ENCODE measurements at places on chromosomes 16 and 17.
A peak's percentile ranks its signal among the peaks of the same experiment; 100 is the strongest.

DNA sequence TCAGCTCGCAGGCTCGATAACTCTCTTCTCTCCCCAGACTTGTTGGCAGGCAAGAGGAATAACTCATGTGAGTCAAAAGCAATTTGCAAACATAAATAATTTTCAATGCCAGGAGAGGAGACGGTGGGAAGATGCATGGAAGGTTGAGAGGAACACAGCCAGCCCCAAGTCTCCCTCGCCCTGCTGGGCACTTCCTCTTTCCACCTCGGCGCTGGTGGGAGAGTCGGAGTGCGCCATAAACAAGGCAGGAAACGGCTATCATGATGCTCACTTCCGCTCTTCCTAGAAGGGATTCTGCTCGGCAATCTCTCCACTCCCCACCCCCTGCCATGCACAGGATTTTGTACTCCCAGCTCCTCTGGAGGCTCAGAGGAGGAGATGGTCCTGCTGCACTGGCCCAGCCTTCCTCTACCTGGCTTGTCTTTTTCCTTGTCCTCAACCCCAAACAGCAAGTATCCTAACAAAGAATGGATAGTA lies 13.0 kb downstream of the CBX4 start:
- peaks cover 6% of the 10 kb centered on the region for H3K27me3 ChIP-seq
- H3K27ac ChIP-seq, result no peak overlapping the region
- DNase-seq, result no peak
- H3K4me1 ChIP-seq, result peaks cover 13% of the 10 kb centered on the region

GRCh38 chr16:2777903-2778629 lies 986 bp upstream of the ELOB start:
- H3K27ac ChIP-seq, result peak overlapping the region; percentile 98
- H3K4me3 ChIP-seq, result peak overlapping the region; percentile 93
- peaks cover 36% of the 10 kb centered on the region for H3K4me1 ChIP-seq
- H3K27me3 ChIP-seq, result no peaks in the 10 kb centered on the region
- peaks cover 22% of the 10 kb centered on the region for H3K36me3 ChIP-seq

DNA sequence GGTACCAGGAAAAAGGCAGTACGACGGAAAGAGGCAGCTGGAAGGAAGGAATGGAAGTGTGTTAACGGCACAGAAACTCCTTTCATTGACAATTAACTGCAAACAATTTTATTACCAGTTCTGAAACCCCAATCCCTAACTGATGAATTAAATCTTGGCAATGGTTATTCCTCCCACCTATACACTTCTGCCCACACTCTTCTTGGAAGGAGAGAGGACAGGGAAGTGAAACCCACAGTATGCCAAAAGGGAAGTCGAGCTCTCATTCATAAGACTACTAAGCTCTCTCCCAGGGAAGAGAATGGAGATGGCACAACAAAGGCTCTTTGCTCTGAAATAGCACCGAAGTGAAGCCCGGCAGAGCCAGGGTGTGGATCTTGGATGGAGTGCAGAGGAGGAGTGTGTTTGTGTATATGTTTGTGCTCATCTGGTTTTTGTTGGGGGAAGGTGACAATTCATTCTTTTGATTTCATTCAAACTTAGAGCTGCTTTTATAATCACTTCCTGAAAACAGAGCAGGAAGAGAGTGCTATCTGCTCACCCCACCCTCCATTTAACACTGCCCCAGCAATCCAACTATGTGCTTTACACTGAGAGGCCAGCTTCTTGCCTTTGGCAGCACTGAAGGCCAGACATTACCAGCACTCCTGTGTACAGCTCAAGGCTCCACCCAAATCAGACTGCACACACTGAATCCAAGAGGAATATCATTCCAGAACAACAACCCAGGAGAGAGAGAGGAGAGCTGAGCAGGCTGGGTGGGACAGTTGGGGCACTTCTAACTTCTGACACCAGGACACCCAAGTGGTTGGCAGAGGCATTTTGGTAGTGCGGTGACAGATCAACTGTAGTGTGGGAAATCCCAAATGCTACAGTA lies 68.7 kb downstream of the HIC1 start:
- H3K36me3 ChIP-seq, result peaks cover 6% of the 10 kb centered on the region
- DNase-seq, result no peak
- peaks cover 10% of the 10 kb centered on the region for H3K4me1 ChIP-seq
- H3K27me3 ChIP-seq, result no peaks in the 10 kb centered on the region
- no peak overlapping the region for H3K4me3 ChIP-seq
- H3K27ac ChIP-seq, result peak overlapping the region; percentile 78

DNA sequence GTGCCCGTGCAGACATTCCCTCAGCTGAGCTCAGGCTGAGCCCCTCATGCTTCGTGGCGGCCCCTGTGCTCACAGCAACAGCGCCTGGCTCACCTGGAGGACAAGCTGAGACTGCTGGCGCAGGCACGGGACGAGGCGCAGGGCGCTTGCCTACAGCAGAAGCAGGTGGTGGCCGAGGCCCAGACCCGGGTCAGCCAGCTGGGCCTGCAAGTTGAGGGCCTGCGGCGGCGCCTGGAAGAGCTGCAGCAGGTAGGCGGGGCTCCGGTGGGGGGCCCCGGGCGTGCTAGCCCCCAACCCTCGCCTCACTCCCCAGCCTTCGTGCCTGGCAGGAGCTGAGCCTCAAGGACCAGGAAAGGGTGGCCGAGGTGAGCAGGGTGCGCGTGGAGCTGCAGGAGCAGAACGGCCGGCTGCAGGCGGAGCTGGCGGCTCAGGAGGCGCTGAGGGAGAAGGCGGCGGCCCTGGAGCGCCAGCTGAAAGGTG lies 1.4 kb upstream of the RAC3 start:
- H3K27ac ChIP-seq, result no peak overlapping the region
- H3K27me3 ChIP-seq, result no peaks in the 10 kb centered on the region
- DNase-seq, result no peak
- peak overlapping the region; percentile 84 for H3K4me3 ChIP-seq

- H3K27me3 ChIP-seq, result no peaks in the 10 kb centered on the region
- H3K4me3 ChIP-seq, result peak overlapping the region; percentile 85
- H3K4me1 ChIP-seq, result peaks cover 10% of the 10 kb centered on the region
These were observed 74.7 kb downstream of the CHD9 start for GRCh38 chr16:53129281-53130158.

GRCh38 chr16:89317101-89317671 lies 99.7 kb downstream of the ZNF778 start:
- H3K4me3 ChIP-seq, result peak overlapping the region; percentile 92
- H3K36me3 ChIP-seq, result peaks cover 63% of the 10 kb centered on the region
- peaks cover 84% of the 10 kb centered on the region for H3K4me1 ChIP-seq
- H3K27me3 ChIP-seq, result no peaks in the 10 kb centered on the region
- peak overlapping the region; percentile 97 for H3K27ac ChIP-seq

DNA sequence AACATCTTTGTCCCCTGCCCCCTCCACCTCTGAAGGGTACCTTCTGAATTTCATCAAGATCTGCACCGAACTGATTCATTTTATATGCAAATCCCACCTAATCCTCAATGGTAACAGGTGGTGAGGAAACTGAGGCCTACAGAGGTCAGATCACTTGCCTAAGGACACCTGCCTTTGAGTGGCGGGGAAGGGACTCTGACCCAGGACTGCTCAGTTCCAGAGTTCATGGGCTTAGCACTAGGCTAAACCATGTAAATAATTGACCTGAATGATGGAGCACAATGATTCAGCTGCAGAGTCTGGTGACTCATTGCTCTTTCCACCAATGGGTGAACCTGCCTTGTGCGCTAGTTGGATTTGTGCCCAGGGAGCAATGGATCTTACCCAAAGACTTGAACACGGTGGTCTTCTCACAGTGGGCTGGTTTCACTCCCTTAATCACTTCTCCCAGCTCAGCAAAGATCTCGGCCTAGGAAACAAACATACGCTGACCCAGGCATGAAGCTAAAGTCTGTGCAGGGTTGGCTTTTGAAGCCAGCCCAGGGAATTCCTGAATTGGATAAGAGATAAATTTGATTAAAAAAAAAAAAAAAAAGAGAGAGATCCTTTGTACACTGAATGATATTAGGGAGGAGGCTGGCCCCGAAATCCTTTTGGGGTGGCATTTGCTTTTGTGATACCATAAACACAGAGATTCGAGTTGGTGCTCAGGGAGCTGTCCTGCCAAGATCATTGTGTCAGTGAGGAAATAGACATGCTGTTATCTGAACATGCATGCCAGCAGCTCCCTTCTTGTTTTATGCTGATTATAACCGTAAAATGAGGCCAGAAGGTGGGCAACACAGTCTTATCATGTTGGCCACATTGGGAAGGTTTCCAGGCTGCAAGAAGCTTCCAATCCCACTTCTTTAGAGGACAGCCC lies 17.0 kb downstream of the CRYM start:
- H3K4me3 ChIP-seq, result no peak overlapping the region
- H3K27me3 ChIP-seq, result peaks cover 56% of the 10 kb centered on the region
- no peaks in the 10 kb centered on the region for H3K4me1 ChIP-seq
- no peak for DNase-seq

- peak overlapping the region; percentile 97 for H3K27ac ChIP-seq
- H3K36me3 ChIP-seq, result peaks cover 85% of the 10 kb centered on the region
- H3K4me1 ChIP-seq, result peaks cover 52% of the 10 kb centered on the region
- peak; percentile 58 for DNase-seq
- H3K27me3 ChIP-seq, result no peaks in the 10 kb centered on the region
These were observed 20.5 kb downstream of the GRB7 start for GRCh38 chr17:39757931-39758873.

- peaks cover 22% of the 10 kb centered on the region for H3K4me1 ChIP-seq
- peaks cover 26% of the 10 kb centered on the region for H3K36me3 ChIP-seq
- no peaks in the 10 kb centered on the region for H3K27me3 ChIP-seq
These were observed 1.1 kb downstream of the RAI1 start for GRCh38 chr17:17682293-17682736.

DNA sequence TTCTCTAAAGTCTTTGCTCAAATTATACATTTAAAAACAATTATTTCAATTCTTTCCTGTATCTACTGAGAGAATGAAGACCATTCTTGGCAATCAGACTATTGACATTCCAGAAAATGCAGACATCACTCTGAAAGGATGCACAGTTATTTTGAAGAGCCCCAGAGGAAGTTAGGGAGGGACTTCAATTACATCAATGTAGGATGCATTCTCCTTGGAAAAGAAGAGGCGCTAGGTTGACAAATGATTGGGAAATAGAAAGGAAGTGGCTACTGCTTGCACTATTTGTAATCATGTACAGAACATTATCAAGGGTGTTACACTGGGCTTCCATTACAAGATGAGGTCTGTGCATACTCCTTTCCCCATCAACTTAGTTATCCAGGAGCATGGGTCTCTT lies 74.3 kb downstream of the SSH2 start:
- no peak overlapping the region for H3K27ac ChIP-seq
- no peaks in the 10 kb centered on the region for H3K36me3 ChIP-seq
- H3K27me3 ChIP-seq, result no peaks in the 10 kb centered on the region
- H3K4me3 ChIP-seq, result no peak overlapping the region
- no peak for DNase-seq

GRCh38 chr17:301681-302299 lies 50.8 kb downstream of the RPH3AL start:
- no peak overlapping the region for H3K4me3 ChIP-seq
- H3K27me3 ChIP-seq, result no peaks in the 10 kb centered on the region
- no peak for DNase-seq
- no peak overlapping the region for H3K27ac ChIP-seq

GRCh38 chr17:59859444-59860025 lies 33.2 kb downstream of the TUBD1 start:
- no peaks in the 10 kb centered on the region for H3K27me3 ChIP-seq
- H3K27ac ChIP-seq, result no peak overlapping the region
- DNase-seq, result no peak
- H3K4me1 ChIP-seq, result no peaks in the 10 kb centered on the region
- peaks cover 45% of the 10 kb centered on the region for H3K36me3 ChIP-seq
- no peak overlapping the region for H3K4me3 ChIP-seq

- H3K4me1 ChIP-seq, result no peaks in the 10 kb centered on the region
- H3K4me3 ChIP-seq, result no peak overlapping the region
- peaks cover 16% of the 10 kb centered on the region for H3K27me3 ChIP-seq
These were observed 67.4 kb downstream of the JPH3 start for GRCh38 chr16:87669672-87670071.

DNA sequence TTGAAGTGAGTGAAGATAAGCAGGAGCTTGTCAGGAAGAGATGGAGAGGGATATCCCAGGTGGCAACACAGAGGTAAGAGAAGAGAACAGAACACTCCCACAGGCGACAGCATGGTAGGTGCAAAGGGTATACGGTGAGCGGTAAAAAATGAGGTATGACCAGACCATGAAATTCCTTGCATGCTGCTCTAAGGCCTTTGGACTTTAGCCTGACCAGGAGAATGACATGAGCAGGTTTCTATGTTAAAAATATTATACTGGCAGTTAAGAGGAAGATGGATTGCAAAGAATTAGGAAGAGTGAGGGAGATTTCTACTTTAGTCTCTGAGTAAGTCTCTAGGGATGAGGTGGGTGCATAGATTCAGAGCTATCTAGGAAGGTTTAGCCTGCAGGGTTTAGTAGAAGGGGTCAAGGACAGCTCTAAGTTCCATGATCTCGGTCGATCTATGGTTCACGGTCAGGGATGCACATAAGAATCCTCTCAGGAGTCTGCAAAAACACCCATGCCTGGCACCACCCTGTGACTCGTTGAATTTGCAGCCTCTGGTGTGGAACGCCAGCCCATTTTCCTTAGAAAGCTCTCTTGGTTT lies 65.7 kb downstream of the HLF start:
- no peak overlapping the region for H3K4me3 ChIP-seq
- H3K36me3 ChIP-seq, result peaks cover 3% of the 10 kb centered on the region
- DNase-seq, result no peak
- H3K27me3 ChIP-seq, result peaks cover 17% of the 10 kb centered on the region
- peaks cover 5% of the 10 kb centered on the region for H3K4me1 ChIP-seq

DNA sequence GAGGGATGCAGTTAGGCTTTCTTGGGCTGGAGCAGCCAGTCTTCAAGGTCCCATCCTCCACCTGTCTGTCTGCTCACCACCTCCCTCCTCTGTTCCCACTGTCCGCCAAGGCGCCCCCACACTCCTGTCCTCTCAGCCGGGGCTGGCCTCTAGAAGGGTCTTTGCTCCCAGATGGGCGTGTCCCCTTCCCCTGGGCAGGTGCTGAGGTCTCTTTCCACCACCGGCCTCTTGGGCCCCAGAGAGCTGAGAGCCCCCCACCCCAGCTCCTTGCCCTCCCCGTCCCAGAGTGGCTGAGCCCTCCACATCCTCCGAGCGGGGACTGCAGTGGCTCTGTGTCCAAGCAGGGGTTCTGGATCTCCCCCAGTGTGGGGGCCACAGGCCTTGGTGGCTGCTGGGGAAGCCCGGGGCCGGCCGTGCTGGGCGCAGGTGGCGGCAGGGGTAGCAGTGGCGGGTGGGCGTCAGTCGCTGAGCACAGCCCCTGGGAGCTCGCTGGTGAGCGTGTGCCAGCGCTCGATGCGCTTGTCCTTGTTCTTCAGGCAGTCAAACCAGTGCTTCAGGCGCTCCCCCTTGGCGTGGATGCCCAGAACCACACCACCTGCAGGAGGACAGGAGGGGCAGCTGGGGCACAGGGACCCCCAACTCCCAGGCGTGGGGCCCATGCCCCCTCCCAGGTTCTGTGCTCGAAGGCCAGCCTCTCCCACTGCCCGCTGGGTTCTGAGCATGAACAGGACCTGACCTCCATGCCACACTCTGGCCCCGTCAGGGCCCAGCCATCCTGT lies 9.8 kb downstream of the SCGB1C2 start:
- no peak overlapping the region for H3K4me3 ChIP-seq
- no peak overlapping the region for H3K27ac ChIP-seq
- H3K36me3 ChIP-seq, result peaks cover 1% of the 10 kb centered on the region
- no peak for DNase-seq
- no peaks in the 10 kb centered on the region for H3K4me1 ChIP-seq
- H3K27me3 ChIP-seq, result peaks cover 22% of the 10 kb centered on the region

- H3K4me1 ChIP-seq, result no peaks in the 10 kb centered on the region
- H3K4me3 ChIP-seq, result no peak overlapping the region
- H3K27me3 ChIP-seq, result peaks cover 10% of the 10 kb centered on the region
- no peaks in the 10 kb centered on the region for H3K36me3 ChIP-seq
These were observed 20.9 kb downstream of the FAM20A start for GRCh38 chr17:68580236-68580770.

GRCh38 chr16:31347445-31347844 lies 7.5 kb upstream of the ITGAX start:
- H3K36me3 ChIP-seq, result no peaks in the 10 kb centered on the region
- DNase-seq, result no peak
- no peaks in the 10 kb centered on the region for H3K27me3 ChIP-seq
- H3K27ac ChIP-seq, result no peak overlapping the region
- H3K4me3 ChIP-seq, result no peak overlapping the region
